Lung (tissue), 17 donors: ENCODE measurements at places on chromosomes 13 and 19. TPM values are rescaled to one million over a fixed set of nuclear protein-coding genes. Genes with fewer than 3 reads are reported as not detected.

DNA sequence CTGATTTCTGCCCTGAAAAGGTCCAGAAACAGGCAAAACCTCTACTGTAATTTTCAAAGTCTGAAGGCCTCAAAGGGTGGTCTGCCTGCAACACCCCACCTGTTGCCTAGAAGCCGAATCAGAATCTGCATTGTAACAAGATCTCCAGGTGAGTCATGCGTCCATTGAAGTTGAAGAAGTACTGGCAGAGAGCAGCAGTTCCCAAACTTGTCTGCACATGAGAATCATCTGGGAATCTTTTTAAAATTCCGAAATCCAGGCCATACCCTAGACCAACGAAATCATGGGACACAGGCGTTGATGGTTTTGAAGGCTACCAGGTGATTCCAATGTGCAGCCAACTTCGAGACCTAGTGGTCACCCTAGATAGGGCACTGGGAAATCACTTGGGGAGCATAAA lies 16.0 kb upstream of the CLN5 start:
- no peaks in the 10 kb centered on the region for H3K4me1 ChIP-seq
- H3K27me3 ChIP-seq = no peaks in the 10 kb centered on the region
- H3K27ac ChIP-seq = no peak overlapping the region
- H3K4me3 ChIP-seq = no peak overlapping the region
- H3K36me3 ChIP-seq = no peaks in the 10 kb centered on the region

- H3K36me3 ChIP-seq = peaks cover 3% of the 10 kb centered on the region
- no peak overlapping the region for H3K27ac ChIP-seq
- no peak for DNase-seq
Observed at GRCh38 chr13:113488283-113488682, 2.2 kb downstream of the DCUN1D2 start.

DNA sequence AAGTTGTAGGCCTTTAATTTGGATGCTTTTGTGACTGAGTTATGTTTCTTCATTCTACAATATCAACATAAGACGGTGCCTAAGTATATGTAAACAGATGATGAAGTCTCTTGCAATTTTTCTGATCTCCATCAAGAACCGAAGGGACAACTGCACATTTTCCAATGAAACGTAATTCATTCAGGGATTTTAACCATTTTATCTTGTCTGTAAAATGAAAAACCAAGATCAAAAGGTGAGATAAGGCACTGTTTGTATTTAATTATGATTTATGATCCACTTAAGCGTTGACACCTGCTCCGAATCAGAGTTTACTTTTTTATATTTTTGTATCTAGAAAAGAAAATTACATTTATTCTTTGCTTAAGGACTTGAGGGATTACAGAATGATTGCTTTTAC lies 556.8 kb upstream of the ARGLU1 start:
- no peak overlapping the region for H3K27ac ChIP-seq
- H3K4me3 ChIP-seq = no peak overlapping the region
- no peaks in the 10 kb centered on the region for H3K36me3 ChIP-seq
- H3K27me3 ChIP-seq = no peaks in the 10 kb centered on the region
- no peaks in the 10 kb centered on the region for H3K4me1 ChIP-seq

Gene NLRP4
- total RNA-seq = not detected

DNA sequence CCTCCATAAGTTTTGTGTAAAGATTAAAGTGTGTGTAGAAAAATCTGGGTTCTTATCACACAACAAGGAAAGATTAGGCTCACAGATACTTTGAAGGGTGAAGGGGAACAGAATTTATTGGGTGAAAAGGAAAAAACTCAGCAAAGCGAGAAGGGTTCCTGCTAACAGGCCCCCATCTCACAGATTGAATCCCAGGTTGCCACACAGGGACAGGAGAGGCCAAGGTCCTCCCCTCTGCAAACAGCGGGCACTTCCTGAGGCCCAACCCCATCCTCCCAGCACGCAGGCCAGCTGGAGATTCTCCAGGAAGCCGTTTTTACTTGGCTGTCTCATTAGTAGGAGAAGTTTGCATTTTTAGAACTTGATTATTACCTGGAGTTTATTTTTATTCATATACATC lies 15.2 kb upstream of the ERCC5 start:
- peaks cover 4% of the 10 kb centered on the region for H3K36me3 ChIP-seq
- H3K4me1 ChIP-seq = no peaks in the 10 kb centered on the region
- no peak overlapping the region for H3K4me3 ChIP-seq
- DNase-seq = peak; percentile 13
- no peaks in the 10 kb centered on the region for H3K27me3 ChIP-seq

Gene ZNF480
- total RNA-seq = 8.3 TPM

Gene ARHGAP33
- total RNA-seq = 16.2 TPM

- H3K27ac ChIP-seq = no peak overlapping the region
- no peak for DNase-seq
- H3K4me3 ChIP-seq = no peak overlapping the region
Observed at GRCh38 chr13:97719736-97720135, 233.7 kb upstream of the IPO5 start.

DNA sequence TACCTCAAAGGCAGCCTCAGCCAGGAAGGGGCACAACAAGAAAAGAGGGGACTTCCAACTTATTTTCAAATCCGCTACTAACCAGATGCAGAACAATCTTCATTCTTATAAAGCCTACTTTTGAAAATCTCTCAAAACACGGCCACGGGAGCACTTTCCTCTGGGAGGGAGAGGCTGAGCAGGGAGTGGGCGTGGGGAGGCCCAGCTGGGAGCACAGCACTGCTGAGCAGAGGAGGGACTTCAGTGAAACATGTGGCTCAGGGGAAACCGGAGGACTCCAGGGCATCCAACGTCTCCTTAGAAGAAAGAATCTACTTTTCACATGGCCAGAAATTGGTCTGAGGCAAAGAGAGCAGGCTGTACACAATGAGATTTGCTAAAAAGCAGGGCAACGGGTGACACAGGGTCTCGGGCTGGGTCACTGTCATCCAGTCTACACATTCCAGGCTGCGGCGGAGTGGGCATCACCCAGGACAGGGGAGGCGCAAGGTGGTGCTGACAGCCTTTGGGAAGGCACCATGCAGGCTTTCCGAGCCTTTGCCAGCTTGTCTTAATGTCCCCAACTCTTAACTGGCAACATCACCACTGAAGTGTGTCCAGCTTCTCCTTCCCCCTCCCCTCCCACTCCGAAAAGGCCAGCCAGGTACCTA lies 117.1 kb downstream of the STK24 start:
- no peak overlapping the region for H3K4me3 ChIP-seq
- no peak for DNase-seq
- H3K4me1 ChIP-seq = peaks cover 1% of the 10 kb centered on the region
- H3K36me3 ChIP-seq = peaks cover 26% of the 10 kb centered on the region
- no peak overlapping the region for H3K27ac ChIP-seq

- H3K27ac ChIP-seq = peak overlapping the region; percentile 79
- no peak for DNase-seq
- H3K27me3 ChIP-seq = no peaks in the 10 kb centered on the region
- H3K4me3 ChIP-seq = peak overlapping the region; percentile 49
Observed at GRCh38 chr19:35642798-35643254, 1.3 kb downstream of the ETV2 start.

DNA sequence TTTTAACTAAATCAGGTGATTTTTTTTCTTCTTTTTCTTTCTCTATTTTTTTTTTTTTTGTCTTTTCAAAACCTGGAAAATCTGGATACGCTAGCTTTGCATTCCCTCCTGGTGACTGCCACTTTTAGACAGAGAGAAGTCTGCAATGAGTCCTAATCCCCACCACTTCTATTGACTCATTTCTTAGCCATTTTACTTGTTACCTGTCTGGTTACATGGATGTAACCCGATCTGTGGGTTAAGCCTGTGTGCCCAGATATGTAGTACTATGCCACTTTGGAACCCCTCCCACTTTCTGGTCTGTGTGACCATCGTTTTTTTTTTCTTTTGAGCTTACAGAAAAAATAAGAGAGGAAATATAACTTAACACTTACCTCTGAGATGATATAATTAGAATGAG lies 817.8 kb upstream of the PCDH9 start:
- no peak overlapping the region for H3K27ac ChIP-seq
- no peaks in the 10 kb centered on the region for H3K36me3 ChIP-seq
- DNase-seq = no peak
- no peak overlapping the region for H3K4me3 ChIP-seq

DNA sequence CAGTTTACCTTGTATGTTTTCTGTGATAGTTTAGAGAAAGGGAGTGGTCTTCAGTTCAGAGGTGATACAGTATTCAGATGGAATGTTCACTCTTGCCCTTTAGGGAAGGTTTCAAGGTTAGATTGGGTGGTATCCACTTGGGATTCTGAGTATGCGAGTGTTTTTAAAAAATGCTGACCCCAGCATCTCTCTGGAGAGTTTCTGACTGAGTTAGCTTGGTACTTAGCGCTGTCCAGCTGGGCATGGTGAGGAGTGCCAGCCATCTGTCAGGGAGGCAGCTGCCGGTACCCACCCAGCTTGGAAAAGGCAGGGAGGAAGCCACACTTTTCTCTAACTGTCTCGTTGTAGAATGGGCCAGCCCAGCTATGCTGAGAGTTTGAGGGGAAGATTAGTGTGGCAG lies 63.3 kb downstream of the ARHGEF7 start:
- no peak for DNase-seq
- no peaks in the 10 kb centered on the region for H3K27me3 ChIP-seq
- H3K4me1 ChIP-seq = peaks cover 14% of the 10 kb centered on the region
- H3K36me3 ChIP-seq = peaks cover 4% of the 10 kb centered on the region
- H3K27ac ChIP-seq = peak overlapping the region; percentile 28
- no peak overlapping the region for H3K4me3 ChIP-seq

Gene CADM4
- 12.2 TPM for total RNA-seq

Gene ADGRE1
- total RNA-seq = 12.4 TPM

Gene ZNF577
- total RNA-seq = 6.3 TPM

- H3K4me1 ChIP-seq = peaks cover 6% of the 10 kb centered on the region
- H3K27ac ChIP-seq = peak overlapping the region; percentile 51
- no peak for DNase-seq
- H3K4me3 ChIP-seq = no peak overlapping the region
- H3K36me3 ChIP-seq = no peaks in the 10 kb centered on the region
- H3K27me3 ChIP-seq = no peaks in the 10 kb centered on the region
Observed at GRCh38 chr19:15337202-15337601, 4.9 kb upstream of the BRD4 start.
